Naive B cell (primary cell): ENCODE measurements at places on chromosomes 6 and 20.

- H3K4me3 ChIP-seq: no peak overlapping the region
- H3K36me3 ChIP-seq: no peaks in the 10 kb centered on the region
- no peak overlapping the region for H3K27ac ChIP-seq
- no peak for DNase-seq
- H3K4me1 ChIP-seq: no peaks in the 10 kb centered on the region
These were observed 312.8 kb upstream of the SPTLC3 start for GRCh38 chr20:12695937-12696336.

DNA sequence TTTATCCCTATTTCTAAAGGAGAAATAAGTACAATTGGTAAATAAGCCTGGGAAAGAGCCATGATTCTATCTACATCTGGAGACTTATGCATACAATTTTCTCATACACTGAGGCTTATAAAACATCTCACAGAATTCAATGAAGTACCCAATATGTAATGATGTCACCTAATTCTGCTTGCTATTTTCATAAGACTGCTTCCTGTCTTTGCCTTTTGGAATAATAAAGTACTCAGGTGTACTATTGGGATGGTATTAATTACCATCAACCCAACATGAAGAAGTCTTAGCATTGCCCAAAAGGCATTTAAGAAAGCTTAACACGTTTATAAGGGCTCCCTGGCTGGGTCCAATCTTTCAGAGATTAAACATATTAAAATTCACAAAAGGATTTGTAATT is 216.4 kb upstream of the TSHZ2 start:
- no peak overlapping the region for H3K4me3 ChIP-seq
- H3K4me1 ChIP-seq: no peaks in the 10 kb centered on the region
- DNase-seq: no peak
- peaks cover 4% of the 10 kb centered on the region for H3K27me3 ChIP-seq

GRCh38 chr20:56447227-56447626 is 21.2 kb upstream of the RTF2 start:
- DNase-seq: no peak
- H3K4me1 ChIP-seq: peaks cover 5% of the 10 kb centered on the region
- H3K36me3 ChIP-seq: no peaks in the 10 kb centered on the region

- H3K4me3 ChIP-seq: no peak overlapping the region
- H3K27ac ChIP-seq: peak overlapping the region; percentile 39
- peaks cover 32% of the 10 kb centered on the region for H3K4me1 ChIP-seq
- no peaks in the 10 kb centered on the region for H3K27me3 ChIP-seq
- DNase-seq: no peak
These were observed 115.5 kb downstream of the NFATC2 start for GRCh38 chr20:51426718-51427650.

DNA sequence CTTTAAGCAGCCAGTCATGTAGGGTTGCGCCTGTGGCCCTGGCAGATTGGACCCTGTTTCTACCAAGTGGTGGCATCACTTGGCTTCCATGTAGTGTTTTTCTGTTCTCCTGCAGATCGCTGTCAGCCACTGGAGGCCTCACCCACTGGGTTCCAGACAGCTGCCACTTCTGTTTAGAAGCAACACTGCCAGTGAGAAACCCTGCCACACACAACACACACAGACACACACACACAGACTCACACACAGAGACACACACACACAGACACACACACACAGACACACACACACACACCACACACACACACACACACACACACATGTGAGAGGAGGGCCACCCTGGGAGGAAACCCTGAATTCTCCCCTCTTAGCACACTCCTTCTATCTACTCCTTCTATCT is 51.8 kb downstream of the UTRN start:
- DNase-seq: no peak
- H3K36me3 ChIP-seq: no peaks in the 10 kb centered on the region

GRCh38 chr6:168280899-168281245 is 38.7 kb downstream of the DACT2 start:
- no peak for DNase-seq
- no peak overlapping the region for H3K4me3 ChIP-seq
- no peaks in the 10 kb centered on the region for H3K27me3 ChIP-seq
- H3K27ac ChIP-seq: no peak overlapping the region

DNA sequence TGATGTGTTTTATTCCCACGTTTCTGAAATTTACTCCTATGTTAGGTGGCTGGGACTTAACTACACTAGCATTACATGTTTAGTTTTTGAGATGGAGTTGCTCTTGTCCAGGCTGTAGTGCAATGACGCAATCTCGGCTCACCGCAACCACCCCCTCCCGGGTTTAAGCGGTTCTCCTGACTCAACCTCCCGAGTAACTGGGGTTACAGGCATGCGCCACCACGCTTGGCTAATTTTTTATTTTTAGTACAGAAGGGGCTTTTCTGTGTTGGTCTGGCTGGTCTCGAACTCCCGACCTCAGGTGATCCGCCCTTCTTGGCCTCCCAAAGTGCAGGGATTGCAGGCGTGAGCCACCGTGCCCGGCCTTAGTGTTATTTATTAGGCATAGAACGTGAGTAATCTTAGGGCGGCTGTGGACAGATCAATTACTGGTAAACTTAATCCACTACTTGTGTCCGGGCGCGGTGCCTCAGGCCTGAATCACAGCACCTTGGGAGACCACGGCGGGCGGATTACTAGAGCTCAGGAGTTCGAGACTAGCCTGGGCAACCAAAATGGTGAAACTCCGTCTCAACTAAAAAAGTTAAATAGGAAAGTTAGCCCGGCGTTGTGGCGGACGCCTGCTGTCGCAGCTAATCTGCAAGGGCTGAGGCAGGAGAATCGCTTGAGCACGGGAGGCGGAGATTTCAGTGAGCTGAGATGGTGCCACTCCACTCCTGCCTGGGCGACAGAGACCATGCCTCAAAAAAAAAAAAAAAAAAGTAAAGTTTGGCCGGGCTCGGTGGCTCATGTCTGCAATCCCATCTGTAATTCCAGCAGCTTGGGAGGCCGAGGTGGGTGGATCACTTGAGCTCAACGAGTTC is 123.7 kb upstream of the BTN3A2 start:
- H3K27ac ChIP-seq: peak overlapping the region; percentile 98
- peak overlapping the region; percentile 97 for H3K4me3 ChIP-seq
- no peaks in the 10 kb centered on the region for H3K27me3 ChIP-seq
- H3K4me1 ChIP-seq: peaks cover 16% of the 10 kb centered on the region

DNA sequence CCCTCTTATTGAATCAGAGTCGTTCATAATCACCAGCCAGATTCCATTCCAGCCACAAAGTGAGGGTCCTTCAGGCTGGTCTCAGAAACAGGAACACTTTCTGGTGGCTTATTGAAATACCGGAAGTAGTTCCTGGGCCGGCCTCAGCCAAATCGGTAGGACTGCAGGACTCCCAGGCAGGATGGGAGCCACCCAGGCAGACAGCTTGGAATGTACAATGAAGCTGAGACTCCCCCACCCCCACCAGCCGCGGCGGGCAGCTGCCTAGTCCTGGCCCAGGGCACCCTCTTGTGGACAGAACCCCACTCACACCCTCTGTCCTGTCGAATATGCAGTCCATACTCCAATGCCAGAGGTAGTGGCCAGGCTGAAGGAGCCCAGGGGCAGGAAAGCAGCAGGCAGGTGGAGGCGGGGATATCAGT is 43.8 kb downstream of the MDFI start:
- no peaks in the 10 kb centered on the region for H3K36me3 ChIP-seq
- H3K27ac ChIP-seq: peak overlapping the region; percentile 77
- peak; percentile 72 for DNase-seq

- peak overlapping the region; percentile 53 for H3K4me3 ChIP-seq
- peaks cover 52% of the 10 kb centered on the region for H3K4me1 ChIP-seq
- H3K27ac ChIP-seq: peak overlapping the region; percentile 95
- H3K27me3 ChIP-seq: no peaks in the 10 kb centered on the region
- DNase-seq: peak; percentile 61
These were observed 61.4 kb upstream of the IL20RA start for GRCh38 chr6:137106183-137106582.

GRCh38 chr6:72675396-72675795 is 53.5 kb downstream of the KCNQ5 start:
- no peak for DNase-seq
- H3K36me3 ChIP-seq: peaks cover 14% of the 10 kb centered on the region
- no peak overlapping the region for H3K4me3 ChIP-seq
- H3K27ac ChIP-seq: no peak overlapping the region
